Stimulated activated CD4-positive, alpha-beta T cell treated with anti-CD3 and anti-CD28 coated beads, Interleukin-4, amount 100 ng/mL, for 24 hours (primary cell): ENCODE measurements at places on chromosomes 16 and 17.

DNA sequence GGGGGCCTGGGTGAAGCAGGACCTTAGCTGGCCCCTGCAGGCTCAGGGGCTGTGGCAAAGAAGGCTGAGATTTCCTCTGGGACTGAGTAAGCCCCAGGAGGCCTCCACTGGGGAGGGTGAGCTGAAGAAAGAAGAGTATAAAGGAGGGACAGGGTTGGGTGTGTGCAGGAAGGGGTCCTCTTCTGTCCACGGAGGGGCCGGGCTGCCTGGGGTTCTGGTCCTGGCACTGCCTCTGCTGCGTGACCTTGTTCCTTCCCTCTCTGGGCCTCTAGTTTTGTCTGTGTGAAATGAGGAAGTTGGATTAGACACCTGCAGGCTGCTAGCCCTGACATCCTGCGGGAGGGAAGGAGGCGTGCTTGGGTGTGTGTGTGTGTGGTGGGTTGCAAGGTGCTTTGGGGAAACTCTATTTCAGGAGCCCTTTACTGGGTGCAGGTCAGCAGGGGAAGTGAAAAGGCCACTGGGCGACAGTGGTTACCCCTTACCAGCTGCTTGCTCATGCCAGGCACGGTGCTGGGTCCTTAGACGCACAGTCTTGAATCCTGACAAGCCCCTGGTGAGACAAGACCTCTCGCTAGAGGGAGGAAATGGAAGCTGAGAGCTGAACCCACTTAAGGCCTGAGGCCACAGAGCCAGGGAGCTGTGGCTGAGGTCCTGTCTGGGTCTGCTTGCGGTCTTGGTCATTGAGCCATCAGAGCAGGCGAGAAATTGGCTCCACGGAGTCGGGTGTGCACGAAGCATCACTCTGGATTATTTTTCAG is 60.7 kb downstream of the OR1D5 start:
- no peak for DNase-seq

DNA sequence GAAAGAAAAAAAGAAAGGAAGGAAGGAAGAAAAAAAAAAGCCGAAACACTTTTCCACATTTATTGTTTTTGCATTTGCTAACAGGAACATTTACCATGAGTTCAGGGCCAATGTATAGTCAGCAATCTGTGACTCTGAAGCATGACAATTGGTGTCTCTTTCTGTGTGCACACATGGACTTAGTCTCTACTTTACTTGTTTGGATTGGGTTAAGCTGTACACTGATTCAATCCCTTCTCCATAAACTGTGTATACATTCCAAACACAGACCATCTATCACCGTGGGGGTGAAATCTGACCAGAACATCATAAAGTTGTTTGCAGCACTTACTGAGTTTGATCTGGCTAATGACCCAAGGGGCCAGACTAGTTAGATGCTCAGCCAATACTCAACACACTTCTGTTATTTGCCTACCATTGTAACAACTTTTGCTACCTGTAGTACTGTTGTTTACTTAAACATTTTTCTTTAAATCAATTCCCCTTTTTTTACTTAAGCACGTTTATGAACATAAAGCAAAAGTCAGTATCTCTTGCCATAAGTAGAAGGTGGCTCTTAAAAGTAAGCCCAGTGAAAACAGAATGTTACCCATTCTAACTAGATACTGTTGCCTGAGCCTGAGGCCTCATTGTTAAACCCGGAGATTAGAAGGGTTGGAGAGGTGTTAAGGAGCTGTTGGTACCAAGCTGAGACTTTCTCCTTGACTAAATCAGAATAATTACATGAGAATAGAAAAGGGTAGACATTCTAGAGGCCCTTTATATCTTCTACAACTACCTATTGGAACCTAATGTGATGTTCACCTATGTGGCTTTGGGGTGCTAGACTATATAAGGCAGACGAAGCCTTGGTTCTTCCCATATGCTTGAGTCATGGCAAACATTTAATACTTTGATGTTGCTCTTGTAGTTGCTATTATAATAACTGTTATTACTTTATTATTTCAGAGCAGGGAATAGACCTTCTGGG is 41.8 kb downstream of the SCNN1B start:
- DNase-seq = no peak

- no peak for DNase-seq
These were observed 42.1 kb upstream of the BHLHA9 start for GRCh38 chr17:1227917-1228780.

- DNase-seq = no peak
These were observed 25.1 kb upstream of the ADGRG1 start for GRCh38 chr16:57603115-57604024.

DNA sequence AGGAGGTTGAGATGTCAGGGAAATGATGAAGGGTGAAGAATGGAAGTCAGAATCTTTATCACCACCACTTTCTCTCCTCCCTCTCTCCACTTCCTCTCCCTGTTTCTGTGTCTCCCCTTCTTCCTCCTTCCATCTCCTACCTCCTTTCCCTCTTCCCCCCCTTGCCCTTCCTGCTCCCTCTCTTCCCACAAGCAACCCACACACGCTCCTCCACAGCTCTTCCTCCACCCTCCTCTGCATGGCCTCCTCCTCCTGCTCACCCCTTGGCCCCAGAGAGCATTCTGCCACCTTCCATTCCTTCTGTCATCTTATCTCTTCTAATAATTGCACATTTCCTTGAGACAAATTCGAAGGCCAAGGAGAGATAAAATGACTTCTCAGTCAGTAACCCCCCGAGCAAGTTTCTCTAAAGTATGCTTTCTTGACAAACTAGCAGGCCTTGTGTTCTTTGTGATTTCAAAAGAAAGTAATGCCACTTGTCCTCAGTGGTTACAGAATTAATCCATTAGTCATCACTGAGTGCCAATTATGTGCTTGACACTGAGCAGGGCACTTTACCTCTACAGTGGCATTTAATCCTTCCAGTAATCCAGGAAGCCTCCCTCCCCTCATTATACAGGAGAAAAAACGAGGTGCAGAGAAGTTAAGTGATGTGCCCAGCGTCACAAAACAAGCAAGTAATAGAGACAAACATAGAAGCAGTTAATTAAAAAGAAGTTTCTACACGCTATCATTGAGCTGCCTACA is 72.3 kb upstream of the CCL1 start:
- no peak for DNase-seq

DNA sequence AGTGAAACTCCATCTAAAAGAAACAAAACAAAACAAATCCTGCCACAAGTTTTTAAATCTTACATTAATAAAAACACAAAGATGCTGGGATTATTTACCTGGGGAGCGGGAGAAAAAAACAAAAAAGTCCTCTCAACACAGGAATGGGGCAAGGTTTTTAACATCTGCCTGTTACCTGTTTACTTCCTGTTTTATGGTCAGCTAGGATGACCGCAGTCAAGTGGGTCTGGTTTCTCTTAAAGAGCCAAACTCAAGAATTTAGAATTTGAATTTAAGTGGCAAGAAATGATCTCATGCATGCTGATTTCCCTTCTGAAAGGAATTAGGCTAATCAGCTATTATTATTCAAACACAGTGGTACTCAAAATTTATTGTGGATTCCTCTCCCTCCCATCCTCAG is 39.7 kb upstream of the TBC1D3K start:
- no peak for DNase-seq

DNA sequence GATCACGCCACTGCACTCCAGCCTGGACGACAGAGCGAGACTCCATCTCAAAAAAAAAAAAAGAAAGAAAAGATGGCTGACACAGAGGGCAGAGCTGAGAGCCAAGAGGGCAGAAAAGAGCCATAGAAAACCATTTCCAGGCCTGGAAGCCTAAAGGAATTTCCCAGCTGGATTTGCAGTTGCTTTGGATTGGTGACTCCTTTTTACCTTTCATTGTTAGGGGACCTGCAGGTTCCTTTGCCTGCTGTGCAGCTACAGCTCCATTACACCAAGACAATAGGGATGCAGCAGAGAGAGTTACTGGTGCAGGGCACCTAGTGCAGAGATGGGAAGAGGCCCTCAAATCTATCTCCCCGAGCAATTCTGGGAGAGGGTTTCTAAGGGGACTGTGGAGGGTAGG is 18.4 kb downstream of the ZNF668 start:
- no peak for DNase-seq

- no peak for DNase-seq
These were observed 24.3 kb downstream of the TMEM238L start for GRCh38 chr17:10779609-10780008.

DNA sequence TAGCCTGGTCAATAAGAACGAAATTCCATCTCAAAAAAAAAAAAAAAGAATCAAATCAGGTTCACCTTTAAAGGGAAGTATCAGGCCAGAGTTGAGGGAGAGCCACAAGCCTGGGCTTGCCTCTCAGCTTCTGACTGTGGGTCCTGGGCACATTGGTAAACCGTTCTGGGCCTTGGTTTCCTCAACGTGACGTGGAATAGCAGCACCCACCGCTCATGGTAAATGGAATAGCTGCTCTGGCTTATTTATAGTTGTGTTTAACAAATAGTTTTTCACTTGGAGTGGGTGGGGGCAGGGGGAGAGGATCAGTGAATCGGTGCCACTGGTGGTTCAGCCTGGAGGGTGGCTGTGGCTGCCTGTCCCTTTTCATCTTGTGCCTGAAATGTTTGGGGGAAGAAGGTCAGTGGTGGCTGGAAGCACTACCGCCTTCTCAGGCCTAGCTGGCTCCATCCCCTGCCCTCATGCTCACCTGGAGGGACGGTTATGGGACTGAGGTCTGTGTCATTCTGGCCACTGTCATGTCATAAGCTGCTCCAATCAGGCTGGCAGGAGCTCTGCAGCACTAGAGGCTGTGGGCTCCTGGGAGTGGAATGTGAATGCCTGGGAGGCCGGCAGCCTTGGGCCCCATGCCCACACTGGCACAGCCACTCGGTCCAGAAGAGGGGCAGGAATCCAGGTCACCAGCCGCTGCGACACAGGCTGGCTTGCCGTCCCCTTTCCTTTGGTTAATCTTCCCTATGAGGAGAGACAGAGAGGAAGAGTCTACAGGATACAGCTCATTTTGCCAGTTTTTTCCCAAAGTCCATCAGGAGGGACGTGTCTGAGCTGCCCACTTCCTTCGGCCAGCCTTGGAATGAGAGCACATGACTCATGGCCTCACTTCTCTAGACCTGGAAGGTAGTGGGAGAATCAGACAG is 27.0 kb downstream of the CCR7 start:
- no peak for DNase-seq

GRCh38 chr16:67425580-67425979 is 5.3 kb upstream of the HSD11B2 start:
- no peak for DNase-seq

DNA sequence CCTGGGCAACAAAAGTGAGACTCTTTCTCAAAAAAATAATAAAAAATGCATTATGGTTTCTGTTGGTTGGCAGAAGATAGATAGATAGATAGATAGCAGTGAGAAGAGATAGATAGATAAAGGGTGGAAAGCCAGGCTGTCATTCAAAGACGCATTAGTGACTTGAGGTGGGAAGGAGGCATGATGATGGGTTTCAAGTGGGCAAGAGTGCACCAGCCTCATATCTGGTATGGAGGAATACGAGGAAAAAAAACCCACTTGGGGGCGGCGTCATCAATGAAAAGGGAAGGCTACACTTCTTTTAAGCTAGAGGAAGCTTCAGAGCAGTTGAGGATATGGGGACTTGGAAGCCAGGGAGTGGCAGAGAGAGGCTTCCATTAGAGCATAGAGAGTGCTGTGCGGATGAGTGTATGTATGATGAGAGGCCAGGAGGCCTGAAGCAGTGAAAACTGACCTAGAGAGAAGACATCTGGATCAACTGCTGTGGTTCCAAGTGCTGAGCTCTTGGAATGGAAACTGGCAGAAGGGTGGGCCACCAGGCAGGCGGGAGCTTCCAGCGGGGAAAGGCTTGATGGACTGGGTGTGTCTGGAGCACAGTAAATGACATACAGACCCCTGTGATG is 31.8 kb downstream of the CEP95 start:
- no peak for DNase-seq

GRCh38 chr17:20784100-20784665 is 204.7 kb downstream of the CDRT15L2 start:
- DNase-seq = no peak

- DNase-seq = no peak
These were observed 34.9 kb upstream of the ZC3H18 start for GRCh38 chr16:88535191-88535856.

- no peak for DNase-seq
These were observed 105.8 kb downstream of the CMIP start for GRCh38 chr16:81550432-81550808.

- DNase-seq = no peak
These were observed 7.2 kb downstream of the SLC16A5 start for GRCh38 chr17:75094871-75095399.

GRCh38 chr17:76056882-76057281 is 15.4 kb downstream of the SRP68 start:
- DNase-seq = no peak

GRCh38 chr16:17463335-17463734 is 7.4 kb downstream of the XYLT1 start:
- no peak for DNase-seq

GRCh38 chr17:29787995-29788394 is 142.0 kb downstream of the SSH2 start:
- DNase-seq = no peak
